ENCODE measurements at places on chromosomes 6 and 20.

DNA sequence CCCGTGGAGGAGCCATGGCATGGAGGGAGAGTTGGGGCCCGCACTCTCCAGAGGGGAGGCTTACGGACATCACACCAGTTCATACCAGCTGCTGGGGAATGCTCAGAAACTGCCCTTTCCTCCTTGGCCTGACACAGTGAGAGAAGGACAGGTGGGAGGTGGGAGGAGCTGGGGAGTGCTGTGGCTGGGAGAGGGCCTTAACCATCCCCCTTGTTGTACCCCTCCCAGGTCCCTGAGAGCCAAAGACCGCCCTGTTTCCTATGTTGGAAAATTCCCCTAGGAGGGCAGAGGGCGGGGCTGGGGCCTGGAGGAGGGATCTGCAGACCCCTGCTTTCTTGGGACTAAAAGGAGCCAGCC is 24.1 kb downstream of the FOXP4 start:
- no peak for DNase-seq

GRCh38 chr6:81996414-81996813 is 243.9 kb upstream of the TENT5A start:
- DNase-seq: no peak

DNA sequence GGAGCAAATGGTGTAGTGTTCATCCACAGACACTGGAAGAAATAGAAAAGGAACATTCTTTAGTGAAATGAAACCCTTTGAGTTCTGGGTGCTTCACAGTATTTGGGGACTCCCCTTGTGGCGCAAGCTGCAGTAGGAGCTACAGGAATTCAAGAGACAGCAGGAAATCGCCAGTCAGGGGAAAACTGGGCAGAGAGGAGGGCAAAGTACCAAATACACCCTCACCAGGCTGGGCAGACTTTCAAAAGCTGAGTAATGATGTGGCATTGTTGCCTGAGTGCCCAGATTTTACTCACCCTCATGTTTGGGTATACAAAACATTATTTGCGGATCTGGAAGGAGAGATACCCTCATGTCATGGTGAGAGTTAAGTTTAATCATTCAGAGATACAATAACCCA is 97.9 kb downstream of the SOD2 start:
- DNase-seq: peak; percentile 13

DNA sequence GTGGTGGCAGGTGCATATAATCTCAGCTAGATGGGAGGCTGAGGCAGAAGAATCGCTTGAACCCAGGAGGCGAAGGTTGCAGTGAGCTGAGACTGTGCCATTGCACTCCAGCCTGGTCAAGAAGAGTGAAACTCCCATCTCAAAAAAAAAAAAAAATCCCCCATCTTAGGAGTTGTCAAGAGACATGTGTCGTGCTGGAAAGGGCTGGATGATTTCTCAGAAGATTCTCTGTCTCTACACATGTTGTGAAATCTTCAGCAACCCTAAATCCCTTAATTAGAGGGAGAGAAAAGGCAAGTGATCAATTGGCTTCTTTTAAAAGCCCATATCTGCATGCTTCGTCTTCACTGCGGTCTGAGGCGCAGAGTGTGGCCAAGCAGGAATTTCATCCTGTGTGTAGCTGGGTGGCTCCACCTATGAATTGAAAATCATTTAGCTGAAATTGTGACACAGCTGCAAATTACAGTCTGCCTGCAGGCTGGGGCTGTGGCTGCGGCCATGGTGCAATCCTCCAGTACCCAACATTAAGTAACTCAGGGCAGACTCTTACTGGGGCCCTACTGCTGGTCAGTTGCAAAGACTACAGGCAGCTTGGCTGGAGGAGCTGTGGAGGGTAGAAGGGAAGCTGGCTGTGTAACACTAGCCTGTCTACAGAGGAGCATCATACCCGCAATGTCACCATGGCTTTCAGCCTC is 3.2 kb upstream of the TGM3 start:
- no peak for DNase-seq

DNA sequence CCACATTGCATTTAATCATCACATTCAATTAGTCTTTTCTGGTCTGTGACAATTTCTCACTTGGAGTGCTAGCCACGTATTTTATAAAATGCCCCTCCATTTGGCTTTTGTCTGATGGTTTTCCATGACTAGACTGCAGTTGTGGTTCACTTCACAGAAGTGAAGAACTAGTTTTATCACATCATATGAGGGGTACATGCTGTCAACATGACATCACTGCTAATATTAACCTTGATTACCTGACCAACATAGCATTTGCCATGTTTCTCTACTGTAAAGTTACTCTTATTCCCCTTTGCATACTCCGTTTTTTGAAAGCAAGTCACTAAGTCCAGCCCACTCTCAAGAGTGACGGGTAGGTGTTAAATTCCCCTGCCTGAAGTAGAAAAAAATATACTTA is 48.0 kb upstream of the COL10A1 start:
- DNase-seq: no peak

GRCh38 chr6:12527339-12527738 is 189.2 kb upstream of the PHACTR1 start:
- no peak for DNase-seq

GRCh38 chr6:154962753-154963152 is 32.4 kb upstream of the TIAM2 start:
- no peak for DNase-seq

DNA sequence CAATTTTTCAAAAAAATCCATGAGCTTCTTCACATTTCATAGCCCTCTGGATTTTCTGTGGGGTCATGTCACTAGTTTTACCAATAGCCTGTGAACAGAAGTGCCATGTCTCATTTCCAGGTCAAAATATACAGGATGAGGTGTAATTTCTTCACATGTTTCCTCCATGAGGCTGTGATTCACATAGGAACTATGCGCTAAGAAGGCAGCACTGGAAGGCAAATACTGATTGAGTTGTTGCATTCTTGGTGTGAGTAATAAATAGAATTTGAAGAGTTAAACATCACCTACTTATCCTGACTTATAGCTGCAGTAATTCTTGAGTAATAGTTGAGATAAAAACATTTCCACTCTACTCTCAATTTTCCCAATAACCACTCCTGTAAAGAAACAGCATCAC is 442.3 kb downstream of the HAO1 start:
- no peak for DNase-seq

- no peak for DNase-seq
Observed at GRCh38 chr6:117498159-117498558, 15.7 kb downstream of the DCBLD1 start.

DNA sequence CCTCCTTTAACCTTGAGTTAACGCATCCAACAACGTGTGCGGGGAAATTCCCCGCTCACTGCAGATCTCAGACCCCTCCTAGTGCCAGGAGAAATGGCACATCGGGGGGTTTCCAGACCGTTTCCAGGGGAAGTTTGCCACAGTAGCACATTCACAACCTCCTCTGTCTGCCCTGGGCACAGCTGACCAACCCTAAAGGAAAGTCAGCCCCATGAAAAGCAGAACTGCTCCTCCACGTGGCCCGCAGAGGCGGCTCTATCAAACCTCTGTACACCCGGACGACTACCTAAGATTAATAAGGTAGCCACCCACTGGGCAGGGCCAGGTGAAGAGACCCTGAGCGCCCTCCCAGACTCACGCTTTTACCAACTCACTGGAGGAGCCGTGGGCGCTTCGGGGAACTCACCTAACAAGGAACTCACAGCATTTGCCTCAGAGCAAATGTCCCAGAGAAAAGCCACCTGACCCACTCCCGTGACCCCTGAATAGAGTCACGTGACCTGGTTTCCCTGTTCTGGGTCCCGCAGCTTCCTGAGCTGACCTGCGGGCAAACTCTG is 93.1 kb downstream of the PRND start:
- DNase-seq: no peak

GRCh38 chr20:49284818-49285217 is 7.0 kb upstream of the ZNFX1 start:
- DNase-seq: no peak

GRCh38 chr6:30685157-30686008 is 1.1 kb downstream of the PPP1R18 start:
- DNase-seq: no peak

- no peak for DNase-seq
Observed at GRCh38 chr6:21190701-21191100, 402.9 kb upstream of the SOX4 start.

GRCh38 chr6:162306616-162307015 is 420.9 kb downstream of the PRKN start:
- no peak for DNase-seq

DNA sequence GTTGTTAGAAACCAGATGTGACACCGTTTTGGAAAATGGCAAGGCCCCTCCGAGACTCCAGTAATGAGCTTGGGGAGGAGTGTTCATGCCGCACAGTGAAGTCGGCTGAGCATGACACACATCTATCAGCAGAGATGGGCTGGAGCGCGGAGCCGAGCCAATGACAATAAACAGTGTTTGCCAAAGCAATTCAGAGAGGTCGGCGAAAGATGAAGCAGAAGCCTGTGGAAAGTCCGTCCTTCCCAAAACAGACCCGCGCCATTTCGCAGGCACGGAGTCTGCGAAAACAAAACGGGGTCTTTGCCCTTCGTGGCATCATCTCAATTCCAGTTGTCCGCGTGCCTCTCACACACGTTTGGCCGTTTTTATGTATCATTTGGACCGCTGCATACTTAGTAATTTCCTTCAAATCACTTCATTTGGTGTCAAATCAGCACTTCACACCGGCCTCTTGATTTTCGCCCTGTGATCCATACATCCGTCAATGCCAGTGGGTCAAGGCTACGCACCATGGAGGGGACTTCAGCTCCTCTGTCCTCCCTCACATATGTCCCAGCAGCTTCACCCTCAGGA is 71.3 kb downstream of the SULF2 start:
- peak; percentile 81 for DNase-seq

- DNase-seq: no peak
Observed at GRCh38 chr6:150230164-150230561, 87.3 kb downstream of the PPP1R14C start.

DNA sequence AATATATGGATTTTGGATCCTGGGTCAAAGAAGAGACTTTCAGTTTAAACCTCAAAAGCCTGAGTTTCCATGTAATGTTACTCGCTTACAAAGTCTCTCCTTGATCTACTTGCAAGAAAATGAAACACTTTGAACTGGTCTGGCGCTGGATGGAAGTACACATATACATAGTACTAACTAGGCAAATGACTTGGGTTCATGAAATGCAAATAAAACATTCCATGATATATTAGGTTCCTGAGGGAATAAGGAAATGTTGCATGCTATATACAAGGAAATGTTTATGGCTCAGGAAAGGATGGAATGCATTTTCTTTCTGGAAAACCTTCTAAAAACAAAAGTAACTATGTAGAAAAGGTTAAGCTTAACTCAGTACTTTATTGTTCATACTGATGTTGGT is 11.4 kb upstream of the TXLNB start:
- no peak for DNase-seq

DNA sequence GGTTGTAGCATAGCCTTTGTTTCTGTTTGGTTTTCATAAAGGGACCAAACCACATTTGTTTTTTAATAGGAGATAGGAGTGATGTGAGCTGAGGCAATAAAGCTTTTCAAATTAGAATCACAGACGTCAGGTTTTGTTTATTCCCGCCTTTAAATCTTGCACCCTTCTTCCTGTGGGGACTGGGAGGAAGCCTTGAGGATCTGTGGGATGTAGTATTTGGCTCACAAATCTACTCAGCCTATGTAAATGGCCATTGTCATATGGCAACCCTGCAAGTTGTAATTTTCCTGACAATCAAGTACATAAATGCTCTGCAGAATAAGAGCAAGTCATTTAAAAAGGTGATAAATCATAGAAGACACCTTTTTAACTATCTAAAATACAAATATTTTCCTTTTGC is 110.4 kb downstream of the ADGRG6 start:
- DNase-seq: no peak

- DNase-seq: no peak
Observed at GRCh38 chr6:154956771-154957522, 38.2 kb upstream of the TIAM2 start.

DNA sequence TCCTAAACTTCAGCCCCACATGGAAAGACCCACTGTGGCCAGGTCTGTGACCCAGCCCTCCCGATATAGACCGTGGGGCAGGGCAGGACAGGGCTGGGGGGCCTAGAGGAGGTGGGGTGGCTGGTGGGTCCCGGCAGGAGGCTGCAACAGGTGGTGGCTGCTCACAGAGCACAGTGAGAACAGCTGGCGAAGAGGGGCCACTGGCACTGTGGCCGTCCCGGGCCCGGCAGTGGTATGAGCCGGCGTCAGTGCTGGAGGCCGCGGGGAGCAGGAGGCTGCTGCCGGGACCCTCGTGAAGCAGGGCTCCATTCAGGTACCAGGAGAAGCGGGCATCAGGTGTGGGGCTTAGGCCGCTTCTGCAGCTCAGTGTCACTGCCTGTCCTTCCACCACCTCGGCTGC is 13.4 kb downstream of the SIGLEC1 start:
- no peak for DNase-seq

- DNase-seq: no peak
Observed at GRCh38 chr20:56630506-56631317, 1.6 kb downstream of the TFAP2C start.

- DNase-seq: no peak
Observed at GRCh38 chr6:151690768-151691562, 116.5 kb upstream of the ESR1 start.

- DNase-seq: no peak
Observed at GRCh38 chr6:21259660-21260059, 333.9 kb upstream of the SOX4 start.

DNA sequence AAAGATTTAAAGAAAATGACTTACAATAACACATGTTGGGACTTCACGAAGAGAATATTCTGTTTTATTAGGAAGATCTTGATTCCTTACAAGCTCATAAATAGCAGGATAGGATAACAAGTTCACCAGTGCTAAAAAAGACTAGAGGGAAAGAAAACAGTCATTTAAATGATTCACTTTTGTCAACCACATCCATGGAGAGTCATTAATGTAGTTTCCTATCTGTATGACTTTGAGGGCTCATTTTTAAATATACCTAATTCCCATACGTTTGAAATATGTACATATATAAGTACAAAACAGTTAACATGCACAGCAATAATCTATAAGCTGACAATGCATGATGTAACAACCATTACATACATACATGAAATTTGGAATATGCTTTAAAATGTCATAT is 111.1 kb downstream of the TBC1D32 start:
- no peak for DNase-seq

DNA sequence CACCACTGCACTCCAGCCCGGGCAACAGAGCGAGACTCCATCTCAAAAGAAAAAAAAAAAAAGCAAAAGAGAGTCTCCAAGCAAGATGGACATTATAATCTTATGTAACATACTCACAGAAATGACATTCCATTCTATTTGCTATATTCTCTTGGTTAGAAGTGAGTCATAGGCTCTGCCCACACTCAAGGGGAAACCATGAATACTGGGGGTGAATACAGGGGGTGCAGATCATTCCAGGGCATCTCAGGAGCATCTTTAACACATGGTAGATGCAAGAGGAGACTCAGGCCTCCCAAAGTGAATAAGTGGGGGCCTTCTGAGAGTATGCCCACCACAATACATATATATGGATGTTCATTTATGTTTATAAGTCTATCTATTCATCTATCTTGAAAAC is 18.3 kb upstream of the RANBP9 start:
- DNase-seq: no peak

Data from NCI-H446 (cell line).